Lower leg skin (tissue), 4 donors: ENCODE measurements at places on chromosomes 2 and 18.
A peak's percentile ranks its signal among the peaks of the same experiment; 100 is the strongest.

GRCh38 chr2:176398243-176399073, 129.2 kb downstream of the MTX2 start:
- no peak for DNase-seq

DNA sequence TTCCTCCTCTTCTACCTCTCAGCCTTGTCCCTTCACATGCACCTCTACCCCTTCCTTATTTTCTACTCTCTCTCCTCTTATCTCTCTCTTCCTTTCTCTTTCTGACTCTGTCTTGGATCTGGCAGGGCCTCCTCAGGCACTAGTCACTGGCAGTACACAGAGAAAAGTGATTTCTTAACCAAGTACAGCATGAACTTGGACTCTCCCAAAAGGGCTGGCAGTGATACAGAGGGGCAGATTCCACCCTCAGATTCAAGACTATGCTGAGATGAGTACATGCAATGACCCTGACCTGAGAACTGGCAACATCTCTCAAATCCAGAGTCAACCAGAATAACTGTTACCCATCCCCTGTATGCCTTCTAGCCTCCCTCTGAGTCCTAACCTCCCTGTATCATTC, 4.3 kb downstream of the AOX1 start:
- peak; percentile 83 for DNase-seq

DNA sequence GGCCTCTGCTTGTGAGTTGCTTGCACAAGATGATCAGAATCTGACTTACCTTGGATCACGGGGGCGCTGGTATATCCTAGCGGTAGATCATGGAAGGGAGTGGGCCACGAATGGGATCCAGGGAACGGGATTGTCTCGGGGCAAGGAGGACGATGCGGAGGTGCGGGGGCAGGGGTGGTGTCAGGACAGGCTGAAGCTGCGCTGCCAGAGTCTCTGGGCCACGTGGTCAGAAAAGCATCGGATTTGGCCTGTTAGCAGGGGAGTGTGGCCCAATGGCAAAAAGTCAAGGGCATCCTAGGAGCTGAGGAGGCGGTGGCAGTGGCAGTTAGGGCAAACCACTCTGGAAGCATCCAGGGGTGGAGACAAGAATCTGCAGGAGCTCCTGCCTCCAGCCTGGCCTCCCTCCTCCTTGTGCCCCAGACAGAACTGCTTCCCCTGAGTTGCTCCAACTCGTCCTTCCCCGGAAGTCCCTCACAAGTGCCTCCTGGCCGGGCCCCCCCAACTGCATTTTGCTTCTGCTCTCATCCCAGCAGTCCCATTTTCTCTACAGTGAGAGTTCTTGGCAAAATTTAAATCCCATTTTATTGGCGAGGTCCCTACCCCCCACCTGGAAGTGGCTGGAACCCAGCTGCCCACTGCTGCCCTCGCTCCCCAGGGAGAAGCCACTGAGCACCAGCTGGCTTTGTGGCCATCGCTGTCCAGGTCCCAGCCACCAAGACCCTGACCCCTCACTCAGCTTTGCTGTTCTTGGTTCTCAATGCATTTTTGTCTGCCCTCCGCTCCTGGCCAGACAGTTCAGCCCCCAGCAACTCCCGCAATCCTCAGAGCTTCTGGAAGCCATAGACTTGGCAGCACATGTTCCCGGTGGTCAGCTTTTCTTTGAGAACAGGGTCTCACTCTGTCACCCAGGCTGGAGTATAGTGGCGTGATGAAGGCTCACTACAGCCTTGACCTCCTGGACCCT, 5.6 kb upstream of the CCDC74B start:
- DNase-seq, result peak; percentile 84

- no peak for DNase-seq
These were observed 26.5 kb upstream of the INO80C start for GRCh38 chr18:35524226-35524625.
